ENCODE measurements at places on chromosomes 7 and 10.
A peak's percentile ranks its signal among the peaks of the same experiment; 100 is the strongest.

- DNase-seq = no peak
Measured at GRCh38 chr7:100360135-100360854, 2.4 kb downstream of the PILRB start.

DNA sequence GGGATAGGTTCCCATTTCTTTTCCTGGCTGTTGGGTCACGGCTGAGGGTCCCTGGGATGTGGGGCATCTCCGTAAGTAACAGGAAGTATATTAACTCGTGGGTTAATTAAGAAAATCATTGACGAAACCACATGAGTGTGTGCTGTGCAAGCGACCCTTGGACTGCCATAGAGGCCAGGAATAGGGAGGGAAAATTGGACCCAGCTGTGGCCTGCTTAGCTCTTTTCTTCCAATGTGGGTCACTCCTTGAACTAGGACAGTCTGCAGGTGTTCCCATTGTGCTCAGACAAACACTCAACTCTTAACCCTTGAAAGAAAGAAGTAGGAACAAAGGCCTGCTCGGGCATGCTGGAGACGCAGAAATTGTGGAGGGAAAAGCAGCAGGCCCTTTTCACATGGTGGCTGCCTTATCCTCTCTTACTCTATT is 25.6 kb upstream of the PLEKHA1 start:
- DNase-seq = no peak

- no peak for DNase-seq
Measured at GRCh38 chr7:52195664-52196063, 839.8 kb upstream of the POM121L12 start.

- peak; percentile 38 for DNase-seq
Measured at GRCh38 chr7:17058568-17058967, 176.8 kb upstream of the AGR3 start.

- peak; percentile 96 for DNase-seq
Measured at GRCh38 chr7:30459591-30460245, 18.9 kb downstream of the NOD1 start.

DNA sequence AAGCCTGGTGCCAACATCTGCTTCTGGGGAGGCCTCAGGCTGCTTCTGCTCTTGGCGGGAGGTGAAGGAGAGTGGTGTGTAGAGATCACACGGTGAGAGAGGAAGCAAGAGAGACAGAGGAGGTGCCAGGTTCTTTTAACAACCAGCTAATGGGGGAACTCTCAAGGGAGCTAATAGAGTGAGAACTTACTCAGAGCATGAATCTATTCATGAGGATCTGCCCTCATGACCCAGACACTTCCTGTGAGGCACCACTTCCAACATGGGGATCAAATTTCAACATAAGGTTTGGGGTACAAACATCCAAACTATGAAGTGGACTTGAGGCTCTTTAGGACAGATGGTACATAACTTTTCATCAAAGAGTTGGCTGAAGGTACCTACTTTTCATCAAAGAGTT is 5.1 kb upstream of the ZNF32 start:
- DNase-seq = no peak

GRCh38 chr7:108203537-108203936 is 73.4 kb upstream of the LAMB4 start:
- DNase-seq = no peak

GRCh38 chr10:113125612-113126011 is 175.6 kb downstream of the TCF7L2 start:
- DNase-seq = no peak

DNA sequence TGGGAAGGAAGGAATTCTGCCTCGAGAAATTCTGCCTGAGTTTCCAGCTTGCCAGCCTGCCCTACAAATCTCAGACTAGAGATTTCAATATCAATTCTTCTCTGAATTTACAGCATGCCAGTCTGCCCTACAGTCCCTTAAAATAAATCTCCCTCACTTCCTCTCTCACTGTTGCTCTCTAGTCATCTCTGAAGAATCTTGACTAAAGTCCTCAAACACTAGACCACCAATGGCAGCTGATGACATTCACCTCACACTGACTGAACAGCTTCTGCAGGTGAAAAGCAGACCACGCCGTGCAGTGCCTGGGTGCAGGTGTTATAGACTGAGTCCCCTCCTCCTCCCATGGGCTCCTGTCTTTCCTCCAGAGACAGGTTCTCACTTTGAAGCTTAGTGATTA is 30.4 kb downstream of the PPP1R3C start:
- no peak for DNase-seq

DNA sequence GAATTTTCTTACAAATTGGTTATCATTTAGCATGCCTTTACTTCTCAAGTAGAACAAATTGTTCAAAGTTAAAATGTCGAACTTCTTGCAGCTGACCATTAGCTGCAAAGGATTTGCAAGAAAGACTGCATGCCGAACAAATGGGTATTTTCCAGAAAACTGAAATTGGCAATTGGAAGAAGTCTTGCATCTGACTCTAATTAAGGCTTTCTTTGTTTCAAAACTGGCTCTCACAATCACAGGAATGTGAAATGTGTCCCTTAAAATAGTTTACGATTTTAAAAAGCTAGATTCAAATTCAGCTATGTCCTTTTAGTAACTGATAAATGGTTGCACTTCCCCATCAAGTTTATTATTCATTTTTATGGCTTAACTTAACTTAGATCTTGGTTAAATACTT is 207.9 kb downstream of the ARL4A start:
- DNase-seq = peak; percentile 12

Measured in fibroblast of skin of scalp (primary cell).